T-helper 2 cell treated with Interferon-gamma antibody and Interleukin-4, amounts not matched to agents 100 ng/mL and 5 ng/mL, for 36 hours (primary cell): ENCODE measurements at places on chromosomes 2 and 18. TPM values are rescaled to one million over a fixed set of nuclear protein-coding genes. Genes with fewer than 3 reads are reported as not detected.

The LYG1 gene
- total RNA-seq, result 2.1 and 2.4 TPM in 2 replicates

The CHAC2 gene
- 16.5 and 17.2 TPM in 2 replicates for total RNA-seq

The NRP2 gene
- total RNA-seq, result 44.2 and 47.0 TPM in 2 replicates

The CLEC4F gene
- total RNA-seq, result not detected in 2 replicates

The PSMA8 gene
- 1.6 and 1.7 TPM in 2 replicates for total RNA-seq

The NLRC4 gene
- not detected in 2 replicates for total RNA-seq

The HOXD1 gene
- total RNA-seq, result not detected in 2 replicates

The ZSWIM2 gene
- not detected in 2 replicates for total RNA-seq

The ECEL1 gene
- 0.07 TPM in 1 of 2 replicates, not detected in the other for total RNA-seq

The B3GNT7 gene
- not detected in 2 replicates for total RNA-seq

The PRLH gene
- not detected in 2 replicates for total RNA-seq

The HTR2B gene
- 1.2 and 1.3 TPM in 2 replicates for total RNA-seq

The SLC40A1 gene
- 6.0 and 6.3 TPM in 2 replicates for total RNA-seq

The CERKL gene
- total RNA-seq, result 0.07 TPM in 1 of 2 replicates, not detected in the other

The THOC1 gene
- total RNA-seq, result 60.1 and 62.6 TPM in 2 replicates

The FER1L5 gene
- total RNA-seq, result not detected in 2 replicates

The CCDC148 gene
- not detected in 2 replicates for total RNA-seq

The SERPINB10 gene
- total RNA-seq, result not detected in 2 replicates

The PHOSPHO2 gene
- 2.4 and 3.1 TPM in 2 replicates for total RNA-seq

The MARS2 gene
- 15.0 and 16.4 TPM in 2 replicates for total RNA-seq

The CABYR gene
- total RNA-seq, result 0.39 and 0.73 TPM in 2 replicates

The CD207 gene
- total RNA-seq, result not detected in 2 replicates

The CHST10 gene
- total RNA-seq, result 4.5 and 4.7 TPM in 2 replicates

The SPP2 gene
- not detected in 2 replicates for total RNA-seq

The TTN gene
- 12.4 and 13.9 TPM in 2 replicates for total RNA-seq

The MOGAT1 gene
- total RNA-seq, result not detected in 2 replicates

The SERPINB4 gene
- total RNA-seq, result not detected in 2 replicates

The CFAP221 gene
- not detected in 2 replicates for total RNA-seq

The GALNT3 gene
- 23.7 and 24.8 TPM in 2 replicates for total RNA-seq

The EML6 gene
- total RNA-seq, result 0.32 and 0.89 TPM in 2 replicates
